ENCODE measurements at places on chromosomes 3 and 15.

GRCh38 chr15:68052431-68052830 is 1.7 kb upstream of the PIAS1 start:
- DNase-seq, result no peak

GRCh38 chr3:23704298-23704697 is 101.5 kb upstream of the UBE2E1 start:
- DNase-seq, result no peak

DNA sequence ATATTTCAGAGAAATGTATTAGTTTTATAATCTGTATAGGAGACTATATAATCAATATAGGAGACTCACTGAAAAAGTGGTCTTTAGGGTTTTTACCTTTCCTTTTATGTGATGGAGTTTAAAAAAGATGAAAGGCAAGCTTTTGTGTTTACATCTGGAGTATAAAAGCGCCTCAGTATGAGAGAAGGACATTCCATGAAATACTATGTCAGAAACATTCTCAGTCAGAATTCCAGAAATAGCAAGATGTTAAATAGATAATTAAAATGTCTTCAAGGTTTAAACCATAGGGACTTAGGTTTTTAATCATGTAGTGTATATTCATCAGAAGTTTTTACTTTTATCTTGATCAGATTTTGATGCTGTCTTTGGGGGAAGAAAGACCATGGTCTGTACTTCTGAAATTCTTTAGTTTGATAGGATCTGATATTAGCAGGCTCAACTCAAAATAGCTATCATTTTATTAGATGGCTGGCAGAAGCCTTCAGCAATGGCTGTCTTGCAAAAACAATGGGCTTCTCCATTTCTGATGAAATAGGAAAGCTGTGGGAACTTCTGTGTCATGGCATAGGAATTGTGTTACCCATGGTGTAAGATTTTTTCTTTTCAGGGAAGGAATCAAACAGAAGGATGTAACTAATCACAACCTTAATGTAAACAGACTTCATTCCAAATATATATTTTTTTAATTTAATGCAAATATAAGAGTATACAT is 209.6 kb upstream of the PLSCR5 start:
- DNase-seq, result no peak

DNA sequence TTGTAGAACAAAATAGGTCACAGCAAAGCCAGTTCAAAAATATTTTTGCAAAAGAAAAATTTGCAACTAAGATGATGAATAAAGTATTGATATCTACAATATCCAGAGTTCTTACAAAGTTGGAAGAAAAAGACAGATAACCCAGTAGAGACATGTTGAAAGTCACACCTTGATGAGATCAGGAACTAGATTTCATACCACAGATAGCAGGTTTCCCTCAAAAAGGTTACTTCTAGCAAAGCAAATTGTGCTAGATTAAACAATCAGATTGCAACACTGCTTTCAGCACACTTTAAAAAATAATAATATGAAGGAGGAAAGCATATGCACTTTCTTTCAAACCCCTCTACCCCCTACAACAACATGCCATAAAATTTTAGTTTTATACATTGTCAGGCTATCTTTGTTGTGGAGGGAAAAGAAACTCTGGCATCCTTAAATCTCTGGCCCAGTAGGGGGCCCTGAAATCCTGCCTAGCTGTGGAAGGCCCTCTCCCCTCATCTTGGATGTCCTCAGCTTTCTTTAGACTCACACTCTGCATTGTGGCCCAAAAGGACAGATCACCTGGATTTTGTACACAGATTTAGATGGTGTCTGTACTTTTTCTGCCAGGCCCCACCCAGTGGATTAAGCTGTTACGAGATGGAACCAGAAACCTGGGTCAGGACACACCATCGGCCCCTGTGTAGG is 50.9 kb downstream of the CCR3 start:
- no peak for DNase-seq

DNA sequence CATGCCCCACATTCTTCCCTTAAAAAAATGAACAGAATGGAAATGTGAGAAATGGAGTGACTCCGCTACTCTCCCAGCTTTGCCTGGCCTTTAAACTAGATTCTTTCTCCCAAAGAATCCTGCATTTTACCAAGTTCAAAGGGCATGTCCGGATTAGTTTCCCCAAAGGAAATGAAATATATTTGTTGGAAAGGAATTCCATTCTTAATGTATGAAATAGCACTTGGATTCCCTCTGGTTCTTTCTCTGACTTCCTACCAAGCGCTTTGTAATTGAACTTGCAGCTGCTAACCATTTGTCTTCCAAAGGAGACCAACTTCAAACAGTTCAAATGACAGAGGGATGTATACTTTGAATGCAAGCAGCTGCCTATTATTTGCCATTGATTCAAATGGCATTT is 18.9 kb downstream of the MAP2K1 start:
- no peak for DNase-seq
